ENCODE measurements at places on chromosomes 12 and 14.

DNA sequence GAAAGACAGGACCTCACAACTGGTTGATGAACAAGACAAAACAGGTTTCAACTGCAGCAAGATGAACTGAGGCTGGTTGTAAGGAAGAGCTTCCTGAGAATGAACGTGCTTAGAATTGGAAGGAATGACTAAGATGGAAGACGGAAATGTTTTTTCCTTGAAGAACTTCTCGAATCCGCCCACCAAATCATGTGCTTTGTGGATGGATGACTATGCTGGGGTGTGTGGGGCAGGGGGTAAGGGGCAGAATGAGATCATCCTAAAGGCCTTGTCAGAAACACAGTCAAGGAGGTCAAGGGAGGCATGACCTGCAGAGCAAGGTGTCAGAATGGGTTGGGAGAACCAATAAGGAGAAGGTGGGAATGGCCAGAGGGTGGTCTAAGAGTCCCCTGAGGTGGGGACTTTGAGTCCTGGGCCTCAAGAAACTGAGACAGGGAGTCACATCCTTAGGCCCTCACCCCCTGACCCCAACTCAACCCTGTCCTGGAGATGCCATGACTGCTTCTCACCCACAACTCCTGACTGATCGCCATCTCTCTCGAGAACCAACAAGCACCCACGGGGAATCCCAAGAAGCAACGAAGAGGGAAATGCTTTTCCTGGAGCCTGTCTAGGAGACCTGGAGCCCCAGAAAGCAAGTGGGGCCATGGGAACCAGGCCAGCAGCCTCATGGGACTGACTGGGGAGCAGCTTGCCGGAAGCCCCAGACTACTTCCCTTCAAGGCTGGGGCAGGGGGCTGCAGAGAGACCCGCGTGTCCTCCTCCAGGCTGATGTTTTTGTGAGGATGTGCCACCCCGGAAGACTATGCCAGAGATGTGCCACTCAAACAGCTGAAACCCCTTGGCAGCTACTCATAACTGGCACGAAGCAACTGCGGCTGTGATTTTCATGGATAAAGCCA is 84.0 kb downstream of the ACTN1 start:
- peak; percentile 32 for DNase-seq

GRCh38 chr12:537772-538171 is 78.0 kb downstream of the B4GALNT3 start:
- peak; percentile 98 for DNase-seq

DNA sequence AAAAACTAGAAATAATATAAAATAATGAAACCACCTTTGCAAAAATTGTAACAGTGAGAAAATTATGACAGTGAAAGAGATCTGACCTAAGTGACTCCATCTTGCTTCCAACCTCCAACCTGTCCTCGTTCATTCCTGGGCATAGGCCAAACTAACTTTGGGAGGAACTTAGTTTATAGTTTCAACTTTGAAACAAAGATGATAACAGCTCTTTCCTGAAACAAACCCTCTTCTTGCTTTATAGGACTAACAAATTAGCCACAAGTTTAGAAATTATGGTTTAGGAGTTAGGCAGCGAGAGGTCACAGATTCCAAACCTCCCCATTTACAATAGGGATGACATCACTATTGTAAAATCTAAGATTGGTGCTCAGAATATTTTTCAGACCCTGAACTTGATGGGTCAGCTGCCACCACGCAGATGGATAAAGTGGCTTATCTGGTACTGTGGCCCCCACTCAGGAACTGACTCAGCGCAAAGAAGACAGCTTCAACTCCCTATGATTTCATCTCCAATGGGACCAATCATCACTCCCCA is 32.8 kb upstream of the OR10AD1 start:
- no peak for DNase-seq

- DNase-seq, result peak; percentile 83
These were observed 103.8 kb downstream of the OSBPL8 start for GRCh38 chr12:76455582-76456345.

DNA sequence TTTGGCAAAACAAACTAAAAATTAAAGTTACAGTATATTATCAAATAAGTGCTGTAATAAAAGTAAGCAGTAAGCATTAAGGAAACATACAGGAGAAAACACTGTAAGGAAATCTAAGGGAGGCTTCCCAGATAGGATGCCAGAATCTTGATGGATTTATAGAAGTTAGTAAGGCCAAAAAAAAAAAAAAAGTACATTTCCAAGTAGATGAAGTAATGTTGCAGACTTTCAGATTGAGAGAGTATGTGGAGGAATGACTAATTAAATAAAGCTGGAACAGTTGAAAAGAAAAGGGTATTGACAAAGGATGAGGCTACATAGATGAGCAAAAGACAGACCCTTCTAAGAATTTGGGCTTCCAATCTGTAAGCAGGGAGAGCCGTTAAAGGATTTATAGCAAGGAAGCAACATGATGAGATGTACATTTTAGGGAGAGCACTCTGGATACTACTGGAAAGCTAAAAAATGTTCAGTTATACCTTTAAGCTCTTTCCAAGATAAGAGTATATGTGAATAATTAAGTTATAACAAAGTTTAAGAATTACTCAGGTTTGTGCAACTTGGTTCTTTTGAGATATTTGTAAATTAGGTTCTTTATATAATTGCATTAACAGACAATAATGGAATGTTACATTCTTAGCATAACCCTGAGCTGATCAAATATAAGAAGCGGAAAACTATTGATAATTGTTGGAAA is 87.5 kb upstream of the MON2 start:
- no peak for DNase-seq

- no peak for DNase-seq
These were observed 21.8 kb upstream of the EIF2B2 start for GRCh38 chr14:74980731-74981461.

- DNase-seq, result no peak
These were observed 31.5 kb upstream of the PTGDR start for GRCh38 chr14:52235866-52236510.

DNA sequence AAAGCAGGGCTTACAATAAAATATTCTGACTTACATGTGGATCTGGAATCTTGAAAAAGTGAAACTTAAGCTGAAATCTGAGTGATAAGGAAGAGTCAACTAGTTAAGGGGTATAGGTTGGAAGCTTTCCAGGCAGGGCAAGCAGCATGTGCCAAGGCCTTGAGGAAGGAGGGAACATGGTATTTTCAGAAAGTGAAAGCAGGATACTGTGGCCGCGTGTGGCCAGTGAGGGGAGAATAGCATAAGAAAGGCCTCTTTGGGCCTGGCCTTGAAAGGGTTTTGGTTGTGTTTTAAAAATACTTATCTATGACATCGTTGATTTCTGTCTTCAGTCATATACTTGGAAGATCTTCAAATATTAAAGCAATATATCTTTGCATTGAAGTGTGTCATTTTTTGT is 213.4 kb downstream of the AKAP6 start:
- no peak for DNase-seq

GRCh38 chr14:47259796-47260195 is 415.6 kb downstream of the MDGA2 start:
- DNase-seq, result no peak

DNA sequence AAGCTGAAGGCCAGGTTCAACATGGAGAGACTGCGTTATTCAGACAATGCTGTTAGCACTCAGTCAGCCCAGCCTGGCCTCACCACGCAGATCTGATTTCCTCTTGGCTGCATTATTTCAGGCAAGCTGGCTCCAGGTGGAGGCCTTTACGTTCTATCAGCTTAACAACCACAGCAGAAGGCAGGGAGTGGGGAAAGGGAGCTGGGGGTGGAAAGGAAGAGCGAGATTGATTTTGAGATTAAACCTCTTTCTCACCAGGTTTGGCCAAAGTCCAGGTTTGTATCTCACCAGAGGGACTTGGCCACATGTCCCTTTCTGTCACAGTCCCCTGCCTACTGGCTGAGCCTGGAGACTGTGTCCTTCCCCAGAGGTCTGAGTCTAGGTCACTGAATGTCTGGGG is 543.7 kb upstream of the TMEM132C start:
- no peak for DNase-seq

DNA sequence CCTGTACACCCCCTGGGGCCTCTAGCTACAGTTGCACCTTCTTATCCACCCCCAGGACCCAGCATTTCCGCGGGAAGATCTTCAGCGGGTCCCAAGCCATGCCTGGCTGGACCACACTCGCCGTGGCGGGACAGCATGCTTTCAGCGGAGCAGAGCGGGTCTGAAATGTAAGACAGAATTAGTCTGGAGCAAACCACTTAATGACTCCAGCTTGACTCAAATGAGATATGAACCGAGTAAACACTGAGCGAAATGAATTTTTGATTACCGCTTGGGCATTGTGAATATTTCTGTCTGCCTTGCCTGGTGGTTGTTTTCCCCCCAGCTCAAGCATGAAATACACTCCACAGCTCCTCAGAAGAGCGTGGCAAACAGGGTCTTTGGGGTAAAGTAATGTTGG is 60.8 kb downstream of the SLC24A4 start:
- DNase-seq, result no peak

DNA sequence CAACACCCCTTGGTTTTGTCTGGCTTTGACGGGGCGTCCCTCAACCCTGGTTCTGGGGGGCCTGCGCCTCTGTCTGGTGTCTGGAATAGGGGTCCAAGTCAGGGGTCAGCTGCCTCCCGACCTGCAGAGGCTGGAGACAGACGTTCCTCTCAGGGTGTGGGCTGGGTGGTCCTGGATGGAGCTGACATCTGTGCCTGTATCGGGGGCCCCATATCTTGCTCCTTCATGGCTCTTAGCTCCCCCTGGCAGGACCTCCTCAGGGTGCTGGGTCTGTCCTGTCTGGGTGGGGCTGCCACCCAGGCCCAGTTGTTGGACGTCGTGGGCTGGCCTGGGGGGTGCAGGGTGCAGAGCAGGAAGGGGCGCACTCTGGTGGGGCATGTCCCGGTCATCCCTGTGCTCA is 374.8 kb downstream of the TMEM121 start:
- no peak for DNase-seq

DNA sequence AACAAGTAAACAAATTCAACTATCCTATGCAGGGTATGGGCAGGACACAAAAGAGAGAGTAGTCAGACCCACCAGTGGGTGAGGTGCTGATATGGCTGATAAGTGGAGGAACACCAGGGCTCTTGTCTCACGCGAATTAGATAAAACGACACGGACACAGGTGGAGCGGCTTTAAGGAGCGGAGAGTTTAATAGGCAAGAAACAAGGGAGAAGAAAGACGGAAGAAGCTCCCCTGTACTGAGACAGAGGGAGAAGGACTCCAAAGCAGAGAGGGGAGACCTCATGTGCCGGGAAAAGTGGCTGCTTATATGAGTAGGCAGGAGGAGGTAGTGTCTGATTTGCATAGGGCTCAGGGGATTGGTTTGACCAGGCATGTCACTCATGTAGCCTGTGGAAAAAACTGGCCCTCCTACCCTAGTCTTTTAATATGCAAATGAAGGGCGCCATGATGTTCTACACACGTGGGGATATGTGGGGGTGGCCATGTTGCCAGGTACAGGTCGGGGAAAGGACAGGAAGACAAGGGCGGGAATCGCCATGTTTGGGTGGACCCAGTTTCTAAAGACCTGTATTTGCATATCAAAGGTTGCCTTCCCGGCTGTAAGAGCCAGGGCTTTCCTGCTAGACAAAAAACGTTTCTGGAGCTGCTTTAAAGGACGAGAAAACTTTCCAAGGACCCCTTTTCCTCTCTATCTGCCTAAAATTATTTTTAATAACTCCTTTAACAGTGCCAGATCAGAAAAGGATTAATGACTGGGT is 28.8 kb downstream of the RPGRIP1 start:
- peak; percentile 94 for DNase-seq

- no peak for DNase-seq
These were observed 77.5 kb upstream of the ATP2A2 start for GRCh38 chr12:110203546-110203945.

GRCh38 chr12:106088246-106088808 is 50.4 kb downstream of the NUAK1 start:
- no peak for DNase-seq

GRCh38 chr12:123763093-123763492 is 992 bp downstream of the DNAH10 start:
- no peak for DNase-seq

DNA sequence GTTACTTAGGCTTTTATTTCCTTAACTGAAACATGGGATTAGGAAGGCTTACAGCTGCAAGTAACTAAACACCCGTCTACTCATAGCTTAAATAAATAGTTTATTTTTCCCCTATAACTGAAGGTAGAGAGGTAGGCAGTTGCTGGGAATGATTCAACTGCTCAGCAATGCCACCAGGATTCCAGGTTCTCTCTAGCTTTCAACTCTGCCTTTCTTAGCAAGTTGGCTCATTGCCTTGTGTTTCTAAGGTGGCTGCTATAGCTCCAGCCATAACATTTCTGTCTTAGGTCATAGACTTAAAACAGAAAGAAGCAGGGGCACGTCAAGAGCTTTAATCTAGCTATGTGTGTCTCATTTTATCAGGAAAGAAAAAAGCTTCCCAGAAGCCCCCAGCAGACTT is 103.7 kb upstream of the MDM1 start:
- peak; percentile 62 for DNase-seq

DNA sequence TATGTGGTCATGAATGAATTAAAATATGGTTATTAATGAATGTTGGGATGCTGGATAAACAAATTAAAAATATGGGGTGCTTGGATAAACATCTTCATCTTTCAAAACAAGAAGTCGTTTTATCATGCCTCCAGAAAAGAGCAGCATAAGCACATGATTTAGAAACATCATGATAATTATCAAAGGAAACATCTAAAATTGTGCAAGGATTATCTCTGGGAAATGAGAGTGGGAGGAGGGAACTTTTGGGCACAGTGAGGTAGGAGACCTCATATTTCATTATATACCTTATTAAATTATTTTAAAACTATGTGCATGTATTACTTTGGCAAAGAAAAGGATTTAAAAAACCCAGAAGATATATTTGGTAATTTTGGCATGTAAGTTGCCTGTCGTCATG is 8.9 kb downstream of the C3AR1 start:
- no peak for DNase-seq

GRCh38 chr12:57096099-57096572 is 7.2 kb downstream of the NAB2 start:
- DNase-seq, result peak; percentile 99

GRCh38 chr14:87034680-87035079 is 958.3 kb downstream of the GALC start:
- DNase-seq, result no peak

DNA sequence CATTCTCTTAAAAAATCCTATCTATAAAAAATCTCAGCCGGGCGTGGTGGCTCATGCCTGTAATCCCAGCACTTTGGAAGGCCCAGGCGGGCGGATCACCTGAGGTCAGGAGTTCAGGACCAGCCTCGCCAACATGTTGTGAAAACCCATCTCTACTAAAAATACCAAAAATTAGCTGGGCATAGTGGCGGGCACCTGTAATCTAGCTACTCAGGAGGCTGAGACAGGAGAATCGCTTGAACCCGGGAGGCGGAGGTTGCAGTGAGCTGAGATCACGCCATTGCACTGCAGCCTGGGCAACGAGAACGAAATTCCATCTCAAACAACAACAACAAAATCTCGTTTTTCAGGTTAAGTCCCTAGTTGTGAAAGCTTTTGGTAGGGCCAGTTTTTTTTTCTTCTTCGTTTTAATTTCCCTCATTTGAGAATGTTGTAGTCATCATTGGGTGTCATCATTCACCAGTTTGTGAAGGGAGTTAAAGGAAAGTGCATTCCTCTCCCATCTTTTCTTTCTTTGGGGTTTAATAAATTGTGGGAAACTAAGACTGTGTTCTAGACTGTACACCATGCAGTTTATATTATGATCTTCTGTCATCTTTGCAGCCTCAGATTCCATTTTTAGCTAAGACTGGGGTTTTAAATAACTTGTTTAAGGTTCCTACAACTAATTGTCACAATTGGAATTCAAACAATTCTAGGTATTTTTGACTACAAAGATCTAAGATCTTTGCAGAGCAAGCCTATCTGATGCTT is 23.9 kb downstream of the MDM2 start:
- no peak for DNase-seq
